ENCODE measurements at places on chromosomes 2 and 18.

DNA sequence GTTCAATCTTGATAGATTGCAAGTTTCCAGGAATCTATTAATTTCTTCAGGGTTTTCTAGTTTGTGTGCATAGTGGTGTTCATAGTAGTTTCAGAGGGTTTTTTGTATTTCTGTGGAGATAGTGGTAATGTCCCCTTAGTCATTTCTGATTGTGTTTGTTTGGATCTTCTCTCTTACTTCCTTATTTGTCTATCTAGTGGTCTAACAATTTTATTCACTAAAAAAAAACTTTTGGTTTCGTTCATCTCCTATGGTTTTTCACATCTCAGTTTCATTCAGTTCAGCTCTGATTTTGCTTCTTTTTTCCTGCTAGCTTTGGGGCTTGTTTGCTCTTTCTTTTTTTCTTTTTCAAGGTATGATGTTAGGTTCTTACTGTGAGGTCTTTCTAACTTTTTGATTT lies 94.5 kb downstream of the SNTG2 start:
- DNase-seq, result no peak

DNA sequence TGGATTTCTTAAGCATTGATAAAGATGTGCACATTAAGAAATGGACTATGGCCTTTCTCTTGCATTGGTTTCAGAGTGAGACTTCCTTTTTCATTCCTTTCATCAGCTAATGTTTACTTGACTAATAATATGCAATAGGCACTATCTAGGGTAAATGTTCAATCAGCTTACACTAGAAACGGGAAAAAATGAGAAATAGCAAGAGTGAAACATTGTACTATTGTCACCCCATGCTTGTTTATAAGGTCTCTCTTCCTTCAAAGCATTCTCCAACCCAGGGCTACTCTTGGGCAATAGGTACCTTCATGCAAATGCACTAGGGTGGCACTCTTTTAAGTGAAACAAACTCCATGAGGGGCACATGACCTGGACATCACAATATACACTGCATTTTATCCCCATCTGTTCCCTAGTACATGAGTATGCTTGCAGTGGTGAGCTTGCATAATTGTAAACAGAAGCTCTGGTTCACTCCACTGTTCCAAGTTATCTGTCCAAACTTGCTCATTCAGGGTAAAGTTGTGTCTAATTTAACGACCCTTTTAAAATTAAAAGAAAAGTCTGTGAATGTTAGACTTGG lies 402.3 kb downstream of the ERBB4 start:
- no peak for DNase-seq

GRCh38 chr18:70197026-70197425 lies 8.5 kb downstream of the RTTN start:
- DNase-seq, result no peak

DNA sequence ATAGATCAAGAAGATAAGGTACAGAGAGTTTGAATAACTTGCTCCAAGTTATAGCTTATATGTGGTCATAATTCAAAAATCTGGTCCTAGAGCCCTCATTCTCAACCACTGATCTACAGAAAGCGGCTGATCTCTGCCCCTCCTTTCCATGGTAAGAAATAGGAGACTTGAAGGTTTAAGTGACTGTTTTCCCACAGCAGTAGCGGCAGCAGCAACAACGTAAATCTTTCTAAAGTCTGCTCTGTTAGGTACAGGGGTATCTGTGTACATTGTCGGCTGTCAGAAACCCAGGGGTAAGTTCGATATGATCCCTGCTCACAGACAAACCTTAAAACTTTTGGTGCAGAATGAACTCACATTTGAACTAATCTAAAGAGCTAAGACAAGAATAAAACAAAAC lies 105.4 kb downstream of the EPHA4 start:
- no peak for DNase-seq

- DNase-seq, result no peak
Measured at GRCh38 chr2:11097038-11097720, 58.1 kb upstream of the SLC66A3 start.

- DNase-seq, result no peak
Measured at GRCh38 chr18:29821544-29821943, 1221.0 kb downstream of the DSC3 start.

DNA sequence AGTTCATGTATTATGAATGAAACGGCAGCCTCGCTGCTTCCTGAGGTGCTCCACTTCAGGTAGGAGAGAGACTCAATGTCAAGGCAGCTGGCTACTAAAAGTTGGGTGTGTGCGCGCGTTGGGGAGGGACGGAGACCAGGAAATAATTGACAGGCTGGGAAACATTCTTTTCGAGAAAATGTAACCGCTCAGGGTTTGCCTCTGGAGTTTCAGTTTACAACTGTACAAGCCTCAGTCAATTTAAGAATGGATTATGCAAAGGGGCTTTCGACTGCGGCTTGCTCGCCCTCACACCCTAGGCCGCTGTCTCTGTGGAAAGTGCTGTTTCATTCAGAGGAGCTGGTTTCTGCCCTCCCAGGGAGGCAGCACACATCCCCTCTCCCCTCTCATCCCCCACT lies 4.4 kb upstream of the SPRED2 start:
- no peak for DNase-seq

Measured in NCI-H1436 treated with DMSO at 0.1 percent for 48 hours (cell line).